ENCODE measurements at places on chromosomes 16 and 17.

DNA sequence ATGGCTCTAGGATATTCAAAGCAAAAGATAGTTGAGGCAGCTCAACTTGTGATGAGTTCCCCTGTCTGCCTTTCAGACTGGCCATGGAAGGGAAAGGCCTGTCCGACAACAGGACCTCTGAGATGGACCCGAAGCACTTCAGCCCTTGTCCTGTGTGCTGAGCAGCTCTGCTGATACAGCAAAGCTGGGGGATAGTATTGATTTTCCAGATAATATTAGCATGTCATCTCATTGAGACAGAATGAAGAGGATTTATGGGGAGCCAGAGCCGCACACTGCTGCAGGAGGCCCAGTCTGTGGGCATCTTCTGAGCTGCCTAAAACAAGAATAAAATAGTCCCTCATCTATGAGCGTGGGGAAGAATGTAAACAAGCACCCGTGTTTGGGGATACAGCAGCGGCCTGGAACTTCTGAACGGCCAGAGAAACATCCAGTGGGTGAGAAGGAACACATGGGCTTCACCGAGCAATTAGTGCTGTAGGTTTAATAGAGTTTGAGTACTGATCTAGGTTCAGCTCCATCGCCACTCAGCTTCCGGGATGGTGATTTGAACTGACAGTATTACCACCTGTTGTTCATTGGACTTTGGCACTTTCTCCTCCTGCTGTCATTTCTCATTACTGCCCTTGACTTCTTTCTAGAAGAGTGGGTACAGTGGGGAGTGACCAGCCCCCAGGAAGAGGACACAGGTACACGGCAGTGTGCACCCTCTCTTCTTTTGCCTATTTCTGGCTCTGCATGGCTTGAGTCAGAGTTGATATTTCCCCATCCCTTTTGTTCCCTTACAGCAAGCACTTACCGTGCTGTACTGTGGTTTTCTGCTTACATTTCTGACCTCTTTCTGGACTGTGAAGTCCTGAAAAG, 96.5 kb upstream of the TBX2 start:
- DNase-seq, result no peak

DNA sequence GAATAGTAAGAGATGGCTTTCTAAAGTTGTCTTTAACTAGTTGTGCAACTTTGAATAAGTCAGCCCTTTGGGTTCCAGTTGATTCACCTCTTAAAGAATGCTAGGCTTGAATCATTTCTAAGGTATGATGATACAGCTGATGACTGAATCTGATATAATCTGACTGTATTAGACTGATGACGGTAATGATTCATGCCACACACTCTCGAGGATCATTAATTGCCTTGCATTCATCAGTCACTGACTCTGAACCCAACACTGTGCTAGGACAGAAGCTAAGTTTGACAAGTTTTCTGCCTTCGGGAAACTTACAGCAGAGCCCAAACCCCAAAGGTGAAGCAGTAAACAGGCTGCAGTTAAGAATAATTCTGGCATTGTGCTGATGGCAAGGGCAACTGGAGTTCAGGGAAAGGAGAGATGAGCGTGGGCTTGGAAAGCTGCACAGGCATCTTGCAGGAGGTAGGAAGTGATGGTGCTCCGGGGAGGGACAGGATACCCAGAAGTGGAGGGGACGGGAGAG, 25.8 kb downstream of the ASIC2 start:
- DNase-seq, result no peak

DNA sequence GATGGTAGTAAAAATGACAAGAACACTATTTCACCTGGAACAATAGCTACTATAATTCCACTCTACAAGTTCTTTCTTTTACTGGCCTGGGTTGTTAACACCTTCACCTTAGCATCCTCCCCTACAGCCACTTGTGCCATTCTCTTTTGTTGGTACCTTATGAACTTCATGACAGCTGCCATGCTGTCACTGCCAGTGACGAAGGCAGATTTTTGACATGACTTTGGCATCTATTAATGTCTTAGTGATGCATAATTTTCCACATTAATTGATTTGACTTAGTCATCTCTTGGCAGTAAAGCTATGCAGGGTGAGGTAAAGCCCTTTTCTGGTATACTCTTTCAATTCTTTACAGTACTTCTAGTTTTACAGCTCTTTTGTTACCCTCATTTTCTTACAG, 207.9 kb downstream of the TANC2 start:
- DNase-seq, result no peak

- peak; percentile 90 for DNase-seq
Observed at GRCh38 chr17:8121681-8122421, 2.1 kb downstream of the HES7 start.

- DNase-seq, result no peak
Observed at GRCh38 chr16:28062847-28063521, 530 bp downstream of the GSG1L start.

DNA sequence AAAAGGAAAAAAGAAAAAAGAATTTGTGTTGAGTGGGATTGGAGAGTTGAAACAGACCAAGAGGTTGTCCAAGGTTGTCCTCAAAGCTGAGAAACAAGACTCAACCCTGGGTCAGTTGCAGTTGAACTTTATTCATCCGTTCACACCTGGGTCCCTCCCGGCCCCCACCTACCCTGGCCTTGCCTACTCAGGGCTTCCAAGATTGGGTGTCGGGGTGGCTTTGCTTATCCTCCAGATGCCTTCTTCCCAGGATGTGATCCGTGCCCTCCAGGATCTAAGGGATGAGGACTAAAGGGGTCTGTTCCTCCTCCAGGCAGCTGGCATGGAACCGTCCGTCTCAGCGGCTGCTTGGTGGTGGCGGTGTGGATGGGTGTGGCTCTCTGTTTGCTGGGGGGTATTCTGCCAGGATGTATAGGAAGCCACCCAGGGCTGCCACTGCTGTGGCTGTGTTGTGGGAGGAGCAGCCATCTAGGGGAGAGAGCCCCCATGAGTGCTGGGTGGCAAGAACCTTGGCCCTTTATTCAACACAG, 10.3 kb upstream of the NAGPA start:
- no peak for DNase-seq

GRCh38 chr16:10405386-10405939, 19.6 kb downstream of the ATF7IP2 start:
- DNase-seq, result no peak

DNA sequence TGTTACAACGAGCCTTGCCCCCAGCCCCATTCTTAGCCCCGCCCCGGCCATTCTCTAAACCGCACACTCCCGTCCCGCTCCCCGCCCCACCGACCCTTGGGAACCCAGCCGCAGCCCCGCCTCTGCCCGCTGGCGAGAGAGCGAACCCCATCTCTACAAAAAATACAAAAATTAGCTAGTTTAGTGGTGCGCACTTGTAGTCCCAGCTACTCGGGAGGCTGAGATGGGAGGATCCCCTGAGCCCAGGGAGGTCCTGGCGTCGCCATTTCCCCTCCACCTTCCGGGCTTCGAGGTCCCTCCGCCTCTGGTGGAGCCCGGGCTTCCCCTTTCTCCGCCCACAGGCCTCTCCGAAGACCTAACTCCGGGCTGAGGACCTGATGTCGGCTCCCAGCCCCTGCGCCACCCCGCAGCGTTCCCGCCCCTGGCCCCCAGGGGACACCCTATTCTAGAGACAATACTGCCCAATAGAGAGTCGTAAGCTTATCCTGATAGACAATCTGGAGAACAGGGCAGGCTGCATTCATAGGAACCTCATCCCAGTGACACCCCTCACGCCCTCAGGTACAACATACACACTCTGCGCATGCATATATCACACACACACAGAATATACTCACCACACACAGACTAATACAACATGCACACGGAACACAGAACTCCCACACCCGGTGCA, 480 bp upstream of the PROCA1 start:
- peak; percentile 85 for DNase-seq

- no peak for DNase-seq
Observed at GRCh38 chr16:89317729-89318429, 100.4 kb downstream of the ZNF778 start.

- no peak for DNase-seq
Observed at GRCh38 chr16:86965840-86966550, 351.2 kb downstream of the C16orf95 start.

DNA sequence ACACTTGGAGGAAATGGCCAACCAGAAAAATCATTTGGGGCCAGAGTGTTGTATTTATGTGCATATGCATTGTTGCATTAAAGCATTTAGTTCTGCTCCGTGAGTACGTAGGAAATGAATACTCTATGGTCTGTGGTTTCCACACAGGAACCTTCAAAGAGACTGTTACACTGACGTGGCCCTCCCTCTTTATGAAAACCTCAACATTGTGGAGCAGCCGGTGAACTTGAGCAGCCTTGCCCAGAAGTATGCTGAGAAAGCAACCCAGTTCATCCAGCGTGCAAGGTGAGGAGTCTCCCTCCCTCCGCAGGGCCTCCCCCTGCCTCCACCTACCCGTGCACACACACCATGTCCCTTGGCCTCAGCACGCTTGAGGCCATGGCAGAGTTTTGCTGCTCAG, 65.2 kb downstream of the ARSG start:
- no peak for DNase-seq

- DNase-seq, result peak; percentile 87
Observed at GRCh38 chr17:82767041-82767754, 15.3 kb downstream of the TBCD start.

DNA sequence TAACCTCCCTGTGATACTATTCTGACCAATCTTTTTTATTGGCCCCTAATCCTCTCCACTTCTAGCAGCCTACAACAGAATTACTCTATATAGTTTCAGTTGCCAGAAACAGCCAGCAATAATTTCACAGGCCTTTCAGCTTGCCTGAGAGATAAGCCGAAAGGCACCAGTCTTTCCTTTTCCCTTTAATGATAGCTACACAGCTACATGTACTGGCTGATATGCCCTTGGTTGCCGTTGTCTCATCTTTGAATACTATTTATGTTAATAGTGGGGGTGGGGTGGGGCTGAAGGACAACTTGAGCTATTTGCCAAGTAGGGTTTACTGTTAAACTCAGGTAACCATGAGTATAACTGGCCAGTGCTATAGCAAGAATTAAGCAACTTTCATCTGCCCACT, 35.8 kb upstream of the RASL10B start:
- DNase-seq, result no peak

DNA sequence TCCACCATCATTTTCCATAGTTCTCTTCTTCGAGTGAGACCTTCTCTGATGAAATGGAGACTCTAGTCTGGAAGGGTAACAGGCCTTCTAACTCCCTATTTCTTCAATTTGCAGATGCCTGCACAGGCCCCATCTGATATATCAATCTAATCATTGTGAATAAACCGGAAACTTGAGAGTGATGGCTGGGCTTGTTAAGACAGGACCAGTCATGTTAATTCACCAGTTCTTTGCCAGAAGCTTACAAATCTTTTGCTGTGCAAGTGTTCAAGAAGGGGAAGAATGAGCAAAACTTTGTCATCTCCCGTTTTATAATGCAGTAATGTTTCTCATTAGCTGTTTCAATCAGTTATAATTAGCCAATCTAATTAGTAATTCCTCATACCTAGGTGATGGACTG, 1561.3 kb upstream of the GOT2 start:
- DNase-seq, result no peak

GRCh38 chr17:57021226-57021940, 43.5 kb downstream of the SCPEP1 start:
- DNase-seq, result no peak

DNA sequence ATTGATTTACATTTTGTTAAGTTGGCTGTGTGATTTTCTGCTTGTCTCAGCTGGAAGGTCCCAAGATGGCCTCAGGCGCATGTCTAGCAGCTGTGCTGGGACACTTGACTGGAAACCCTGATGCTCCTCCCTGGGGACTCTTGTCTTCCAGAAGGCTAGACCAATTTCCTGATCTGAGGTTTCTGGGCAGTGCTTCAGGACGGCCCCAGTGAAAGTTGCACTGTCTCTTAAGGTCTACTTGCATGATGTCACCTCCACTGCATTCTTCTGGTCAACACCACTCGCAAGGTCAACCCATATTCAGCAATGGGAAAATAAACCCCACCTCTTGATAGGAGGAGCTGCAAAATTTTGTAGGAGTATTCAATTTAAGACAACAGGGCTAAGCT, 116.0 kb downstream of the SALL1 start:
- no peak for DNase-seq

GRCh38 chr17:73232587-73233373, 28.9 kb downstream of the CPSF4L start:
- DNase-seq, result no peak

GRCh38 chr17:65711671-65712276, 150.3 kb upstream of the AXIN2 start:
- no peak for DNase-seq

- no peak for DNase-seq
Observed at GRCh38 chr17:9150446-9151090, 129.3 kb downstream of the NTN1 start.

- no peak for DNase-seq
Observed at GRCh38 chr17:47967607-47968252, 3.2 kb upstream of the CDK5RAP3 start.

DNA sequence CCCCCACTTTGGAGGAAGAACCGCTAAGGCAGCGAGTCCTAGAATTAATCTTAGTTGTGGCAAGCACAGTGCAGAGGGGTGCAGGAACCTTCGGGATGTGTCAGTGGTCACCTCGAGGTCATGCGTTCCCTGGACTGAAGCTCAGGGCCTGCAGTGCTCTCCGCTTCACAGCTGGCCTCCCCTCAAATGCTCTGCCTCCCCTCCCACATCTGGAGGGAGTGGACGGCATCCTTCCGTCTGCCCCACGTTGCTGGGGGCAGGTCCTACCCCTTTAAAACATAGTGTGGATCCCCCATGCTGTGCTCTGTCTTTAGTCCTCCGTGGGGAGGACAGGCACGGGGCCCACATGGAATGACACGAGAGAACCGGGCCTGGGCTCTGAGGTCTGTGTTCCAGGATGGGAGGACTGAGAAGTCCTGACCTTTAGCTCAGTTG, 99.5 kb upstream of the CDC42EP4 start:
- DNase-seq, result no peak

DNA sequence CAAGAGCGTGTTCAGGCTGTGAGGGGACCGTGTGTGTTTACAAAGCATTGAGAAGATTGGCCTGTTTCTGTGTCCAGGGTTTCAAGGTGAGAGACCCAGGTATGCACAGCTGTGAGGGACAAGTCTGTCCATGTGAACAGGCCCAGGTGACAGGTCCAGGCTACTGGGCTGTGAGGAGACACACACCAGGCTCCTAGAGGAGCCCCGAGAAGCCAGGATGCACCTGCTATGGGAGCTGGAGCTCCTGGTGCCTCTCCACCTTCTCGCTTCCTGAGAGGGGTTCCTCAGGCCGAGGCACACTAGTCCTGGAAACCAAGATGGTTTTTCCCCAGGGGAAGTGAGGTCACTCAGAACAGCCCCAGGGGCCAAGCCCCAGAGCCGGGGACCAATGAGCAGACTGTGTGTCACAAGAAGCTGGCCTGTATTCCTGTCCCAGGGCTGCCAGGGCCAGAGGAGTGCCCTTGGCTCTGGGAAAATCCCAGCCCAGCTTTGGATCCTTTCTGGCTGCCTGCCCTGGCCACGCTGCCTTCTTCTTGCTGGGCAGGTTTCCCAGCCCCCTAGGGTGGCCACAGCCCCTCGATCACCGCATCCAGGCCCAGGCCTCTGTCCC, 153.4 kb upstream of the PLCG2 start:
- no peak for DNase-seq

Data from H1 (cell line).